ENCODE measurements at places on chromosomes 1 and 21. TPM values are rescaled to one million over a fixed set of nuclear protein-coding genes. Genes with fewer than 3 reads are reported as not detected.

SPRR2G gene
- not detected for total RNA-seq

CFAP410 gene
- total RNA-seq: 10.1 TPM

DCST1 gene
- total RNA-seq: 0.21 TPM

GNAT2 gene
- not detected for total RNA-seq

MRPS21 gene
- 152 TPM for total RNA-seq

GRCh38 chr21:34790834-34791233 lies 122.0 kb downstream of the CLIC6 start:
- H3K27me3 ChIP-seq: no peaks in the 10 kb centered on the region
- DNase-seq: no peak
- peaks cover 62% of the 10 kb centered on the region for H3K36me3 ChIP-seq
- no peak overlapping the region for H3K27ac ChIP-seq
- H3K4me3 ChIP-seq: no peak overlapping the region

- no peaks in the 10 kb centered on the region for H3K27me3 ChIP-seq
- H3K4me3 ChIP-seq: no peak overlapping the region
- no peaks in the 10 kb centered on the region for H3K36me3 ChIP-seq
- DNase-seq: no peak
- peaks cover under 1% of the 10 kb centered on the region for H3K4me1 ChIP-seq
Measured at GRCh38 chr1:15460708-15461095, 4.2 kb downstream of the CELA2A start.

DNA sequence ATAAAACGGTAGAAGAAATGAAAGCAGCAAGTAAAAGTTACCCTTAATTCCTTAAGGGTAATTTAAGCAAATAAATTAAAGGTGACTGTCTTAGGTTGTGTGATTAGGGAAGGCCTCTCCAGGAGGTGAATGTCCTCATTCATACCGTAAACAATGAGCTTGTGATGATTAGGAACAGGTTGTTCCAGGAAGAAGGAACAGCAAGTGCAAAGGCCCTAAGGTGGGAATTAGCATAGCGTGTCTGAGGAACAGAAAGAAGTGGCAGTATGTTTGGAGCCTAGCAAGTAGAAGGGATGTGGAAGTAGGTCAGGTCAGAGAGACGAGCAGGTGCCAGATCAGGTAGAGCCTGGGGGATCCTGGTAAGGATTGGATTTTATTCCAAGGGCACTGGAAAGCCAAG lies 5.6 kb downstream of the AK4 start:
- H3K4me1 ChIP-seq: peaks cover 28% of the 10 kb centered on the region
- H3K4me3 ChIP-seq: no peak overlapping the region
- peak overlapping the region; percentile 11 for H3K27ac ChIP-seq
- peaks cover 4% of the 10 kb centered on the region for H3K36me3 ChIP-seq
- DNase-seq: no peak

- no peak overlapping the region for H3K27ac ChIP-seq
- no peak overlapping the region for H3K4me3 ChIP-seq
- no peak for DNase-seq
- peaks cover 12% of the 10 kb centered on the region for H3K4me1 ChIP-seq
- no peaks in the 10 kb centered on the region for H3K36me3 ChIP-seq
Measured at GRCh38 chr1:72355899-72356298, 73.6 kb upstream of the NEGR1 start.

DNA sequence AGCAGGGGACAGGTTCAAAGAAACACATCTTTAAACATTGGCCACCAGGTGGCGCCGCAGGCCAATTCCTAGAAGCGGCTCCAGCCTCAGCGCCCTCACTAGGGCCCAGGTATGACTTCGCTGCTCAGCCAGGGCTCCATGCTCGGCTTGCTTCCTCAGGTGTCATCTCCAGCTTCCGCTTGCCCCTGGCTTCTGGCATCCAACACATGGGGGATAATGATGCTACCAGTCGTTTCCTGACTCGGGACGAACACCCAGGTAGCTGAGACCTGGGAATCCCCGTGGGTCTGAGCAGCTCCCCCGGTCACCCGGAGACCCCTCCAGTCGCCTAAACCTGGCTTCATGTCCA lies 8.5 kb upstream of the MEX3A start:
- H3K27me3 ChIP-seq: no peaks in the 10 kb centered on the region
- no peaks in the 10 kb centered on the region for H3K36me3 ChIP-seq
- peak; percentile 95 for DNase-seq
- H3K4me3 ChIP-seq: no peak overlapping the region
- no peak overlapping the region for H3K27ac ChIP-seq

DNA sequence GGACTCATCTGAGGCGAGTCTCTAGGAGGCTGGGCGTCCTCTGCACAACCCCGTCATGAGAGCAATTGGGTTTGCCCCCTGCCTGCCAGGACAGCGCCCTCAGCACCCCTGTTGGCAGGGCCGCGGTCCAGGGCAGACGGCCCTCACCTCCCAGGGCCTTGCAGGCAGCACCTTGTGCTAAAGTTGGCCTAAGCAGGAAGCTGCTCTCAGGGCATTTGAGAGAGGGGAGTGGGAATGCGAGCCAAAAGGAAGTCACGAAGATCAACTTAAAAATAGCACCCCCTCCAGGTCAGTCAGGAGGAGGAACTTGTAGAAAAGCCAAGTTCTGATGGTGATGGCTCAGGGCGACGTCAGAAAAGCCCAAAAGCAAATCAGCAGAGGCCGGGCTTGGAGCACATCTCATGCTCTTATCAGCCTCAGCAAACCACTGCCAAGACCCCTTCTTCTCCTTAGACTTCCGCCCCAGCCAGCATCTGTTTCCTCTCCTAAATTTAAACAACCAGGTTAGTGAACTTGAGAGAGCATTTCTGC lies 12.6 kb upstream of the ADORA3 start:
- H3K27ac ChIP-seq: no peak overlapping the region
- no peak for DNase-seq
- no peaks in the 10 kb centered on the region for H3K4me1 ChIP-seq
- H3K4me3 ChIP-seq: no peak overlapping the region
